ENCODE measurements at places on chromosomes 4 and X. TPM values are rescaled to one million over a fixed set of nuclear protein-coding genes. Genes with fewer than 3 reads are reported as not detected.

GRCh38 chr4:94536649-94537469 is 85.1 kb downstream of the PDLIM5 start:
- no peak for DNase-seq

GRCh38 chr4:140126261-140126660 is 27.7 kb downstream of the MAML3 start:
- DNase-seq = no peak

The MAGEA1 gene
- total RNA-seq = not detected

DNA sequence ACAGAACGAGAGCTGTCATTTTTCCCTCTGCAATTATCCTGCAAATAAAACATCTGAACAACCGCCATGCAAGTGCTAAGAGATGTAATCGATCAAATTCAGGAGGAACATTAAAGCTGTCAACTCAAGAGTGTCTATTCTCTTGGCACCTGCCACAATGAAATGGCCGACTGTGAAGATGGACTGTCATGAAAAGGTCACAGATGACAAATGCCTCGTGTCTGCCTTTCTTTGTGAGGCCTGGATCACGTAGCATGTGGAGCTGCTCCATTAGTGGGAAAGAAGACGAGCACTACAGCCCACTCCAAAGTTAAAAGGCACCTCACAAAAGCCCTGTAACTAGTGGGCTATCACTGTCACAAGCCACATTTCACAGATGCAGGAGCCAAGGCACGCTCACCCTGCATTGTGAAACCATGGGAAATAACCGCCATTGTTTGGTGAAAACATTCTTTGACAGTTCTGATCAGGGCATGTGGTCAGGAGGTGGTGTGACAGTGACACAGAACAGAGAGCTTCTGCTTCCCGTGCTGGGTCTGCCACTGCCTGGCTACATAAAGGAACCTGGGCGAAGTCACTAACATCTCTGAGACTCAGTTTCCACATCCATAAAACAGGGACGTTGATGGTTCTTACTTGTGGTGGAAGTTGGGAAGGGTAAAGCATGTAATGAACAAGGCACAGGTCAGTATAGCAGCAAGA is 98.9 kb downstream of the EVC2 start:
- no peak for DNase-seq

The INTU gene
- 3.0 TPM for total RNA-seq

All from hematopoietic multipotent progenitor cell (in vitro differentiated cells).